GM23248 (cell line): ENCODE measurements at places on chromosomes 7 and 10.

- no peak overlapping the region for H3K27ac ChIP-seq
- DNase-seq, result peak; percentile 4
- H3K4me1 ChIP-seq, result peaks cover 6% of the 10 kb centered on the region; the same call in 1 of the 2 replicates
- no peaks in the 10 kb centered on the region for H3K27me3 ChIP-seq
- H3K36me3 ChIP-seq, result no peaks in the 10 kb centered on the region
Observed at GRCh38 chr7:40870108-40870507, 735.3 kb downstream of the SUGCT start.

GRCh38 chr7:20503278-20503950, 112.1 kb upstream of the ABCB5 start:
- H3K27ac ChIP-seq, result no peak overlapping the region
- H3K36me3 ChIP-seq, result no peaks in the 10 kb centered on the region
- no peak overlapping the region for H3K4me3 ChIP-seq
- no peaks in the 10 kb centered on the region for H3K4me1 ChIP-seq
- H3K27me3 ChIP-seq, result 0 out of 2 replicates have a peak, but pooled peaks cover 4% of the 10 kb centered on the region

GRCh38 chr10:80539421-80540031, 1.8 kb downstream of the SH2D4B start:
- no peak for DNase-seq
- H3K36me3 ChIP-seq, result no peaks in the 10 kb centered on the region
- H3K4me1 ChIP-seq, result no peaks in the 10 kb centered on the region
- no peak overlapping the region for H3K27ac ChIP-seq

DNA sequence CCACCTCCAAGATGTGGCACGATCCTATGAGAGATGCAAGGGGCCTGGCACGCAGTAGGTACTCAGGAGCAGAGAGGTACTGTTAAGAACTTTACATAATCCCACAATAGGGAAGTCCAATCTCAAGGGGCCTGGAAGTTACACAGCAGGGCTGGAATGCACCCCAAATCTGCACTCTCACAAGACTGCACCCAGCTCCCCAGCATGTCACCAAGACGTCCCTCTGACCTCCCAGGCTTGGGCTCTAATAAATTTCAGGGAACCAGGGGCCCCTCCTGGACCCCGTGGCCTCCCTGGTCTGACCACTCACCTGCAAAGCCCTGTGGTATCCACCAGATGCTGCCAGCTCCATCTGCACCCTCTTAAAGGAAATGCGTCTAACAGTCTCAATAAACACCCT, 94.9 kb downstream of the OAT start:
- H3K36me3 ChIP-seq, result no peaks in the 10 kb centered on the region
- H3K27me3 ChIP-seq, result no peaks in the 10 kb centered on the region
- no peaks in the 10 kb centered on the region for H3K4me1 ChIP-seq
- no peak overlapping the region for H3K27ac ChIP-seq
- no peak for DNase-seq

GRCh38 chr7:94683066-94683465, 27.1 kb upstream of the SGCE start:
- no peaks in the 10 kb centered on the region for H3K36me3 ChIP-seq
- H3K4me1 ChIP-seq, result no peaks in the 10 kb centered on the region
- no peak for DNase-seq
- no peak overlapping the region for H3K4me3 ChIP-seq

- H3K4me3 ChIP-seq, result no peak overlapping the region
- H3K4me1 ChIP-seq, result no peaks in the 10 kb centered on the region
- peaks cover 10% of the 10 kb centered on the region; the same call in 1 of the 2 replicates for H3K27me3 ChIP-seq
- no peaks in the 10 kb centered on the region for H3K36me3 ChIP-seq
- no peak overlapping the region for H3K27ac ChIP-seq
- no peak for DNase-seq
Observed at GRCh38 chr7:55618913-55619312, 46.6 kb upstream of the VOPP1 start.

- DNase-seq, result peak; percentile 85
- H3K4me3 ChIP-seq, result no peak overlapping the region
- peaks cover 12% of the 10 kb centered on the region for H3K4me1 ChIP-seq
- H3K27ac ChIP-seq, result no peak overlapping the region
- no peaks in the 10 kb centered on the region for H3K36me3 ChIP-seq
Observed at GRCh38 chr10:50286517-50286916, 35.2 kb upstream of the ASAH2 start.

DNA sequence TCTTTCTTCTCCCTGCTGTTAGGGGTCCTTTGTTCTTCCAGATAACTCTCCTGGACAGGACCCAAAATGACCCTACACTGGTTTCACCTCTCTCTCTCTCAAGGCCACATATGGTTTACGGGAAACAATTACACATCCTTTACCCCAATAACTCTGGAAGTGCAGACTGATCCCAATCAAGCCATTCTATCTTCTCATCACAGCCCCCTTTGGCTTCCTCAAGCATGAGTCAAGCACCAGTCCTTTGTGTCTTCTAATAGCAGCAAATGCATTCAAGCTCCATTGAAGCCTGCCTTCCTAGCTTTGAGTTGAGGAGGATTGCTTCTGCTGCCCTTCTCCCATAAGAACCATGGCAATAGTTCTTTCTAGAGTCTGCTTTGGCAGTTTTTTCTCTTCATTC, 20.2 kb downstream of the C10orf67 start:
- no peak overlapping the region for H3K27ac ChIP-seq
- no peaks in the 10 kb centered on the region for H3K36me3 ChIP-seq

- no peaks in the 10 kb centered on the region for H3K4me1 ChIP-seq
- no peak overlapping the region for H3K27ac ChIP-seq
- no peak overlapping the region for H3K4me3 ChIP-seq
Observed at GRCh38 chr10:49457686-49458085, 61.8 kb upstream of the DRGX start.

DNA sequence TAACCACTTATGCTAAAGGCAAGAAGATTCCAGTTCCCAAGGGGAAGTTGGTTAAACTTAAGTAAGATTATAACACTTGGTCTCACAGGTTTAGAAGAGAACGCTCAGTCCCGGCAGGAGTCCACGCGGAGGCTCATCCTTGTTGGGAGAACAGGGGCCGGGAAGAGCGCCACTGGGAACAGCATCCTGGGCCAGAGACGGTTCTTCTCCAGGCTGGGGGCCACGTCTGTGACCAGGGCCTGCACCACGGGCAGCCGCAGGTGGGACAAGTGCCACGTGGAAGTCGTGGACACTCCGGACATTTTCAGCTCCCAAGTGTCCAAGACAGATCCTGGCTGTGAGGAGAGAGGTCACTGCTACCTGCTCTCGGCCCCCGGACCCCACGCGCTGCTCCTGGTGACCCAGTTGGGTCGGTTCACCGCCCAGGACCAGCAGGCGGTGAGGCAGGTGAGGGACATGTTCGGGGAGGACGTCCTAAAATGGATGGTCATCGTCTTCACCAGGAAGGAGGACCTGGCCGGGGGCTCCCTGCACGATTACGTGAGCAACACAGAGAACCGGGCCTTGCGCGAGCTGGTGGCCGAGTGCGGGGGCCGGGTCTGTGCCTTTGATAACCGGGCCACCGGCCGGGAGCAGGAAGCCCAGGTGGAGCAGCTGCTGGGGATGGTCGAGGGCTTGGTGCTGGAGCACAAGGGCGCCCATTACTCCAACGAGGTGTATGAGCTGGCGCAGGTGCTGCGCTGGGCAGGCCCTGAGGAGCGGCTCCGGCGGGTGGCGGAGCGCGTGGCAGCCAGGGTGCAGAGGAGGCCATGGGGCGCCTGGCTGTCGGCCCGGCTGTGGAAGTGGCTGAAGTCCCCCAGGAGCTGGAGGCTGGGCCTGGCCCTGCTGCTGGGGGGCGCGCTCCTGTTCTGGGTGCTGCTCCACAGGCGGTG, 3.8 kb downstream of the GIMAP1 start:
- H3K36me3 ChIP-seq, result no peaks in the 10 kb centered on the region
- no peaks in the 10 kb centered on the region for H3K27me3 ChIP-seq
- no peak overlapping the region for H3K4me3 ChIP-seq
- DNase-seq, result no peak

DNA sequence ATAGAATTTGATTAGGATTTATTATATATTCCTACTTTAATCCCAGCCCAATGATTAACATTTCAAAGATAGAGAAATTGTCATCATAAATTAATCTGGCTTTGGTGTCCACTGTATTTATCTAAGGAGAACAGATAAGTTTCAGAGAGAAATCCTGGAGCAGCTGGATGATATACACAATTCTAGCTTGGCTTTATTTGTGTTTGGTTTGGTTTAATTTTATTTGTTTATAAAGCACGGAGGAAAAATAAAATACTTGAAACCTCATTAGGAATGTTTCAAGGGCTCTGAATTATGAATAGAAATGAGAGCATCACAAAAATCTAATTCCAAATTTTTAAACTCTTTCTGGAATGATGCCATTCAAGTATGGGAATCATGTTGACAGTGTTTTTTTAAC, 42.1 kb downstream of the SEMA3D start:
- H3K4me3 ChIP-seq, result no peak overlapping the region
- H3K36me3 ChIP-seq, result no peaks in the 10 kb centered on the region
- H3K4me1 ChIP-seq, result no peaks in the 10 kb centered on the region
- H3K27ac ChIP-seq, result no peak overlapping the region
- no peak for DNase-seq

DNA sequence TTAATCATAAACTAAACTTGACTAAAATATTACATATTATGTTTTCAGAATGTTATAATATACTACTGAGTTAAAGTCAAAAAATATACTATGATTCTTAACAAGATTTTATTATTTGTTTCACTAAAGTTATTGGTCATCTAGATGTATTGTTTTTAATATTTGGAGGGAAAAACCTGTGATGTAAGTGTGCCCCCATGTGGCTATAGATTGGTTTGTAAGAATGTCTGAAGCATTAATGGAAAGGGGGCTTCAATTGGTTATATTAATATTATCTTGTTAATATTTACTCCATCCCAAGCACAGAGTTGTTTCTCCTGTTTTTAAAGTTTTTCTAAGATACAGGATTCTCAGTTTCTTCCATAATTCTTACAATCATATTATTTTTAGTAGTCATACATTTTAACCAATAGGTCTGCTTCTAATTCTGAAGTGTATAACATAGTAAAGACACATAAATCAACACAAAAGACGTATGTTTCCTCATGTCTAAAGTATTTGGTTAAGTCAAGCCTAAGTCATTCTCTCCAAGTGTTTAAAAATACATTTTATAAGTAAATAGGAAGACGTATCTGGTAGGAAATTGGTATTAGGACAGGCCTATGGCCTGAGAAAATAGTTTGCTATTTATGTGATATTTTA, 58.0 kb downstream of the GNAT3 start:
- H3K27ac ChIP-seq, result no peak overlapping the region
- no peak overlapping the region for H3K4me3 ChIP-seq
- peaks cover 8% of the 10 kb centered on the region; the same call in 1 of the 2 replicates for H3K4me1 ChIP-seq
- DNase-seq, result peak; percentile 38
- no peaks in the 10 kb centered on the region for H3K36me3 ChIP-seq
- H3K27me3 ChIP-seq, result no peaks in the 10 kb centered on the region

DNA sequence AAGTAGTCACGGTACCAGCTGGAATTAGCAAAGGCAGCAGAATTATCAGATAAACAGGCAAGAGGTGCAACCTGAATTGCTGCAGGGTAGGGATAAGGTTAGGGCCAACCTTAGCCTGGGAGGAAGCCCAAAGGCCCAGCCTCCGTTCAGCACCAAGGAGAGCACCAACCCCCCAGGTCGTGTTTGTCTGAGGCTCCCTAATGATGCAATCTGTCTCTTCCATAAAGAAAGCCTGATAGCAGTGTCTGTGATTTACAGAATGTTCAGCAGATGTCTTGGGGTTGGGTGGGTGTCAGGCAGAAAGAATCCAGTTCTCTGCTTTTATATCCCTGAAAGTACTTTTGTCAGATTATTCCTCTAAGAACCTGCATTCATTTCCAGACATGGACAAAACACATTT, 328.4 kb upstream of the AOAH start:
- no peak overlapping the region for H3K27ac ChIP-seq
- H3K36me3 ChIP-seq, result no peaks in the 10 kb centered on the region
- H3K4me3 ChIP-seq, result no peak overlapping the region
- H3K4me1 ChIP-seq, result no peaks in the 10 kb centered on the region
- no peaks in the 10 kb centered on the region; the same call in 1 of the 2 replicates for H3K27me3 ChIP-seq
- DNase-seq, result peak; percentile 32

DNA sequence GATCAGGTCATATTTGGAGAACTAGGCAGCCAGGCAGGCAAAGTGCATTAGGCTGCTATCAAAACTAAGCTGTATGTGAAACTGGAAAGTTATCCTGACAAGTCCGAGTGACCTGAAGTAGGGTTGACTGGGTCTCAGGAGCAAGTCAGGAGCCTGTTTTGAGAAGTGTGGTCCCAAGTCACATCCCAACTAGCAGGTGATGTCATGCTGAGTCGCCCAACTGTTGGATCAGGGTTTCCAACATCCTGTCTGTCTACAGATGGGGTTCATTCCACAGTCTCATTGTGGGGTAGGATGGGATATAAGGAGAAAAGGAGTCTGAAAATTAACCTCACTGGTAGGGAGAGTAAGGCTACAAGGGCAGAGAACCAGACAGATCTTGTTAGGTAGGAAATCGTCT, 27.0 kb downstream of the SLC26A4 start:
- H3K27ac ChIP-seq, result no peak overlapping the region
- DNase-seq, result peak; percentile 58
- H3K36me3 ChIP-seq, result no peaks in the 10 kb centered on the region
- H3K27me3 ChIP-seq, result no peaks in the 10 kb centered on the region
- no peak overlapping the region for H3K4me3 ChIP-seq

GRCh38 chr10:74652664-74653063, 173.7 kb upstream of the KAT6B start:
- H3K4me1 ChIP-seq, result no peaks in the 10 kb centered on the region
- no peaks in the 10 kb centered on the region for H3K27me3 ChIP-seq
- H3K4me3 ChIP-seq, result no peak overlapping the region
- DNase-seq, result peak; percentile 5

DNA sequence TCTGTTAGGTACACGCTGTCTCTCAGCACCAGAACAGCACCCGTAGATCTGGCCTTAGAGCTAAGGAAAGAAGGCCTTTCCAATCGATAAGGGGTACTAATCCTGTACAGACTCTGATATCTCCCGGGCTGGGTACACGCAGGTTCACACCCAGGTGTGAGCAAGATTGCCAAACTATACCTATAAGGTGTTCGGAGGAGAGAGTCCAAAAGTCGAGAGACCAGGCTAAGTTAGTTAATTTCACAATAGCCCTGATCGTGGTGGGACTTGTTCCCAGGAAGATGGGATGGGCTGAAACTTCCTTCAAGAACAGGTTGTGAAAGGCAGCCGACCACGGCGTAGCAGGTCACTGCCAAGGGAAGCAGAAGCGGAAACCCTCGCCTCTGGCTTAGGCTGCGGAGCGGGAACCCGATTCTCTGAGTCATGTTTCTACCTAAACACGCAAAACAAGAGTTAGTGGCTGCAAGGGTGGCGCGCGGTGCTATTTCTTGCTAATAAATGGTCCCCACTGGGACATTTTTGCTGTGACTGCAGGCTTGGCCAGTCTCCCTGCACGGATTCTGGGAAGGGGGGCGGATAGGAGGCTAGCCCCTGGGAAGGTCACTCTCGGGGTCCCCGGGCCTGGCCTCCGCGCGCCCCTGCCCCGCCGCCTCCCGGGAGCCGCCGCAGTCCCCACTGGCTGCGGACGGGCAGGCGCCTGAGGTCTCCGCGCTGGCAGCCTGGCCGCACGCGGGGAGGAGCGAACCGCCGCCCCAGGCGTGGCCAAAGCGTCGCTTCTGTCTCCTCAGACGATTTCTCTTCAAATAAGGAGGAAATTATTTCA, 75.4 kb upstream of the PDSS1 start:
- DNase-seq, result peak; percentile 53
- H3K27me3 ChIP-seq, result peaks cover 44% of the 10 kb centered on the region
- no peak overlapping the region for H3K27ac ChIP-seq
- H3K4me1 ChIP-seq, result no peaks in the 10 kb centered on the region
- peak overlapping the region; percentile 65 for H3K4me3 ChIP-seq
